ENCODE measurements at places on chromosomes 5 and 9.

- DNase-seq: no peak
These were observed 29.8 kb upstream of the GFPT2 start for GRCh38 chr5:180382926-180383325.

DNA sequence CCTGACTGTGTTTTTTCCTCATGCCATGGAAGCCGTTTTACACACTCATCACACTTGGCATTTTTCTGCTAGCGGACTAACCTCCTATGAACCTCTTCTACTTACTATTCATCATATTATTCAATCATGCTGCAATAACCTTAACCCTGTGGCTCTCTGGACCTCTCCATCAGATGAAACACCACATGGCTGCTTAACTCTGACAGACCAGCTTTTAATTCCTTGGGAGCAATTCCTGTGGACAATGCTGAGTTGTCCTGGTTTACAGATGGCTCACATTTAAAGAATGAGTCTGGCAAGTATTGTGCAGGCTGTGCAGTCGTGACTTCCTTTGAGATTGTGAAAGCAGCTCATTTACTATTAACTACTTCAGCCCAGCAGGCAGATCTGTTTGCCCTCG, 9.0 kb downstream of the OR1J1 start:
- peak; percentile 93 for DNase-seq

- no peak for DNase-seq
These were observed 207.7 kb downstream of the SREK1 start for GRCh38 chr5:66351813-66352212.

GRCh38 chr9:71490810-71491209, 277.5 kb downstream of the CEMIP2 start:
- DNase-seq: no peak

GRCh38 chr9:17905366-17905765, 326.5 kb downstream of the SH3GL2 start:
- DNase-seq: no peak
